Activated CD8-positive, alpha-beta memory T cell treated with anti-CD3 and anti-CD28 coated beads for 1 hour (primary cell): ENCODE measurements at places on chromosomes 11 and 22.

DNA sequence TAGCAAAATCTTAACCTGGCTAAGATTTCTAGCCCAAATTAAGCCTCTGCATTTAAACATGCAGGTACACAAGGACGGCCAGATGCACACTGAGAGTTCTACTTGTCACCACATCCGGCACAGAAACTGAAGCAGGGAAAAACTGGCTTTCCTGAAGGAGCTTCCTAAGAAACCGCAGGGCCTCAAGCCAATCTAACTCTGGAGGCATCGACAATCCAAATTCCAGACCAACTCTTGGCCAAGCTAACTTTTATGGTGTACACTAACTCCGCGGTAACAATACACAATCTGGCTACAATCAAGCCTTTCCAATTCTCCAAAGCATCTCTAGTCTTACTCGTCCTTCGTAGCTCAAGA lies 1.2 kb downstream of the MSANTD2 start:
- DNase-seq, result no peak

DNA sequence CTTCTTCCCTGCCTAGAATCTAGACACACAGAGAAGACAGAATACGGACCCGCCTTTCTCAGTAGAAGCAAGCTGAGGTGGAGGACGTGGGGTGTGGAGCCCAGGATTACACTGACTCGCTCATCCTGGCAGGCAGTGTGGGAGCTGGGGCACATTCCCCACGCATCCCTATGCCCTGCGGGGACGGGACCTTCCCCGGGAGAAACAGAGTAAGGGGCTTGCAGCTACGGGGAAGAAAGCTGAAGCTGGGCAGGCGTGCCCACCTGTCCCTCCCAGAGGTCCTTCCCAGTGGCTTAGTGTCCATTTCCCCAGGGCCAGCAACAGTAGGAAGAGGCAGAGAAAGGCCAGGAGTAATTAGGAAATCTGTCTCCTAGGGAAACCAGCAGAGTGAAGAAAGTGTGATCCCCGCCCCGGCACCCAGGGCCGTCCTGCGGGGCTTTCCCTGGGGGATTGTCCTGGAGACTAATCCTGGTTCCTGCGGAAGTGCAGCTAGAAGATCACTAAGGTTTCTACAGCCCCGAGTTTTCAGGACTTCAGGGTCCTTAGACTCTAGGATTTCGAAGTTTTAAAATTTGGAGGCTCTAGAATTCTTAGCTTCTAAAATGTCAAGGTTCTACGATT lies 7.8 kb downstream of the DNAJB13 start:
- DNase-seq, result no peak

DNA sequence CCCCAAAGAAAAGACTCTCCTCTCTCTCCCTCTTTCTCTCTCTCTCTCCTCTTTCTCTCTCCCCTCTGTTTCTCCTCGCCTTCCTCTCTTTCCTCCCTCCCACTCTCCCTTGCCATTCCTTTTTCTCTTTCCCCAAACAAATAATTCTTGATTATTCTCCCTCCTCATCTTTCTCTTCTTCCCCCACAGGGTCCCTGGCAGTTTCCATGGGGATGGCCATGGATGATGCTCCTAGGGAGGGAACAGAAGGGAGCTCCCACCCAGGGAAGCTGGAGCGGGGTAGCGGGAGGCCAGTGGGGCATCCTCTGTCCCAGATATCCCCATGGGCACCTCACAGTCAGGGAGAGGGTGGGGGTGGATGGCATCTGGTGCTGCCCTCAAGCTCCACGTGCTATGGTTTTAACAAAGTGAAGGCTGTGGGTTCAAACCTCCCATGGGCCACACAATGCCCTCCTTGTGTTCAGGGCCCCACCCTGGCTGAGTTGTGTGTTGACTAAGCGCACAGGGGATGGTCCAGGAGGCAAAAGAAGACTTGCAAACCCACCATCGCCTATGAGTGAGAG lies 266.4 kb downstream of the BUD13 start:
- DNase-seq, result no peak

- no peak for DNase-seq
Measured at GRCh38 chr11:88158081-88158480, 17.2 kb downstream of the RAB38 start.

DNA sequence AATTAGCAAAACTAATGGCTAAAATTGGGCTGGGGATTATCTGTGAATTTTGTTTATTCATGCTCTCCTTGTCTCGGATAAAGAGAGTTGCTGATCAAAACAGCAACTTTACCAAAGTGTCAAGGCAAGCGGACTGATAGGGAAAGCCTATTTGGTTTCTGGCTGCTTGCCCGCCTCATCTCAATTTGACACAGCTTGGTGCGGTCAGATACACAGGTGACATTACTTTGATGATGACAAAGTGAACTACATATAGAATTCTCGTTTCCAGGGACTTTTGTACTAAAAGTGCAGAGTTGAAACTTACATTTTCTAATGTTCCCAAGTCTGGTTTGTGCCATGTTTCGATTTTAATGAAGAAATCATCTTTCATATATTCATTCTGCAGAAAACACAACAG lies 22.8 kb downstream of the PITPNB start:
- DNase-seq, result no peak

GRCh38 chr22:47775686-47776085 lies 1013.2 kb downstream of the TBC1D22A start:
- no peak for DNase-seq

DNA sequence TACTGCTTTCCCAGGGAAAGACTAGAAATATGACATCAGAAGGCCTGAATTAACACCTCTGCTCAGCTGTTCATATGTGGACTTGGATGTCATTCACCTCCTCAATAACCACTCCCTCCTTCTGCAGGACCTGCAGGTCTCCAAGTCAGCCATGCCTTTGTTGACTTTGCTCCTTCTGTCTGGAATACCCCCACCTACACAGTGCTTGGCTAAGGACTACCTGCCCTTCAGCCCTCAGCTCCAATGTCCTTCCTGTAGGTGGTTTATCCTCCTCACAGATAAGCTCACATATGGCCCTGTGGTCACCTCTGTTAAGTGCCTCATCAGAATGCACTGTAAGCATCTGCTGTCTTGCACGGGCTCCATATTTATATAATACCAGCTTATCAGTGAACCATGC lies 26.4 kb upstream of the FAT3 start:
- DNase-seq, result no peak

- no peak for DNase-seq
Measured at GRCh38 chr11:17794981-17795380, 60.4 kb downstream of the KCNC1 start.

- no peak for DNase-seq
Measured at GRCh38 chr11:16098526-16099205, 257.7 kb downstream of the SOX6 start.

- no peak for DNase-seq
Measured at GRCh38 chr11:58576887-58577471, 1.3 kb upstream of the LPXN start.

DNA sequence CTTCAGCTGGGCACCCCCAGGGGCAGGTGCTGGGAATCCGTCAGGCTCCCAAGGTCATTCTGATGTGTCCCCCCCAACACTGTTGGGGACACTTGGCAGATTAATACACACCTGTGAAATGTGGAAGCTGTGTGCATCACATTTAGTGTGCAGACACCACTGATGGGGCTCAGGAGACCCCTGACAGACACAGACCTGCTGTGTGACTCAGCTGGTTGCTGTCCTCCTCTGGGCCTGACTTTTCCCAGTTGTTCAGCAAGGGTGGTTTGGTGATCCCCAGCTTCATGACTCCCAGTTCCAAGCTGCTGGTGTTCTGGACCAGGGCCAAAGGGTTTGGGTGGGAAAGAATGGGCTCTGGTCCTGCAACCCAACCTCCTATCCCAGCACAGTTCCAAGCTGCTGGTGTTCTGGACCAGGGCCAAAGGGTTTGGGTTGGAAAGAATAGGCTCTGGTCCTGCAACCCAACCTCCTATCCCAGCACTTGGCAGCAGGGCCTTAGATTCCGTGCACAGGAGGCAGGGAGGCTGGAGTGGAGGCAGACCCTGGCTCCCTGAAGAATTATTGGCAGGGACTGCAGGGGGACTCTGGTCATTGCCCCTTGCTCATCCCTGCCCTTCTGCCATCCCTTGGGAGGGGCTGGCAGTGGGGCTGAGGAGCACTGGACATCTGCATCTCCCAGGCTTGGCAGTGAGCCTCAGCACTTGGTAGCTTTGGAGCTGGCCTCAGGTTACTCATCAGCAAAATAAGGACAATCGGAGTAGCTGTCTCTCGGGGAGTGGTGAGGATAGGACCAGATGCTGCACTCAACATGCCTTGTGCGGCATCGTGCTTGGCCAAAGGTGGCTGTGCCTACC lies 8.4 kb upstream of the OMP start:
- no peak for DNase-seq

DNA sequence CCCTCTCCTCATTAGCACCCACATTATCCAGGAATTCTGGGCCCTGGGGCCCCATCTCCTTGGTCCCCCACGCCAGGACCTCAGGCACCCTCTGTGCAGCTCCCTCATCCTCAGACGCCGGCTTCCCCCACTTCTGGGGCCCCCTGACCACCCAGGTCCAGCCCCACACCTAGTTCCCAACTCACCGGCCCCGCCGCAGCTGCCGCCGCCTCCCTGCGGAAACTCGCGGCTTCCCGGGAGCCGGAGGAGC lies at the start of gene PCSK7:
TSS of gene PCSK7 (minus strand) at position 232 of the 250 bp plus-strand sequence. CDS start 2,229 bp downstream, outside the sequence.
- no peak for DNase-seq

DNA sequence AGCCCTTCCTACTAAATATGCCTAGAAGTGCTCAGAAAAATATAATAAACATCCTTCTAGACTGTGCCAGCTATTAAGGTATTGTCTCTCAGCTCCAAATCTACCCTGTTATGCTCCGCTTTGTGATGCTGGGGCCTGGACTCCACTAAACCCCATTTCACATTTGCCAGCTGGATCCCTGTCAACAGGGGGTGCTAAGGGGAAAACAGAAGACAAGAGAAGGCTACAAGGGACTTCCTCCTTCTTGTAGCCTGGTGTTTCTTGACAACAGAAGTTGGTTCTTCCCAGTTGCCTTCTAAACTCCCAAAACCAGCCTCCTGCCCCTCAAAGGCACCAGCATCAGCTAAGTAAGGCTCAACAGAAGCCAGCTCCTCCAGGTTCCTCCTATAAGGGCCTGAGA lies 5.2 kb downstream of the NUMA1 start:
- DNase-seq, result no peak

DNA sequence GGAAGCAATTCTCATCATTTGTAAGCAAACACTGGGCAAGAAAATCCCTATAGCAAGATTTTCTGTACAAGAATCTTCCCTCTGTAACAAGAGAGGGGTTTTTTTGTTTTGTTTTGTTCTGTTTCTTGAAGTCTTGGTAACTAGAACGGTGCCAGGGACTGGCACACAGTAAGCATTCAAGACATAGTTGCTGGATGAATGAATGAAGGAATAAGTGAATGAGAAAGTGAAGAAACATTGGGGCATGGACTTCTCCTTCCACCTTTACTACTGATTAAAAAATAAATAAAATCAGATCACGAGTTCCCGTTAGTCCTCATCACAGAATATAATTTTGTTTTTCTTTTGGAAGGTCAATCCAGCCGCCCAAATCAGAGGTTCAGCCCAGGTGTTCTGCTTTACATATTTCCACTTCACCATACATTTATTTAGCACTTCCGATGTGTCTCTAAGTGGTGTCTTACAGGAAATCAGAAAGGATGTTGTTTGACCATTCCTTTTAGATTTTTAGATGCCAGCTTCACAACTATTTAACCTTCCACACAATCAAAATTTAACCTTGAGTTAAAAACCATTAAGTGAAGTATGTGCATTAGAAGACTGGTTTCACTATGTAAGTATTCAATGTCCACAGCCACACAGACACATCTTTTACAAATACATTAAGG lies 281.2 kb downstream of the CADM1 start:
- no peak for DNase-seq

DNA sequence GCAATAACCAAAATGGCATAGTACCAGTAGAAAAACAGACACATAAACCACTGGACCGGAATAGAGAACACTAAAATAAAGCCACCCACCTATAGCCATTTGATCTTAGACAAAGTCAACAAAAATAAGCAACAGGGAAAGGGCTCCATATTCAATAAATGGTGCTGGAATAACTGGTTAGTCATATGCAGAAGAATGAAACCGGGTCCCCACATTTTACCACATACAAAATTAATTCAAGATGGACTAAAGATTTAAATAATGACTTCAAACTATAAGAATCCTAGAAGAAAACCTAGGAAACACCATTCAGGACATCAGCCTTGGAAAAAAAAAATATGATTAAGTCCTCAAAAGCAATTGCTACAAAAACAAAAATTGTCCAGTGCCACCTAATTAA lies 30.1 kb upstream of the NOX4 start:
- no peak for DNase-seq

DNA sequence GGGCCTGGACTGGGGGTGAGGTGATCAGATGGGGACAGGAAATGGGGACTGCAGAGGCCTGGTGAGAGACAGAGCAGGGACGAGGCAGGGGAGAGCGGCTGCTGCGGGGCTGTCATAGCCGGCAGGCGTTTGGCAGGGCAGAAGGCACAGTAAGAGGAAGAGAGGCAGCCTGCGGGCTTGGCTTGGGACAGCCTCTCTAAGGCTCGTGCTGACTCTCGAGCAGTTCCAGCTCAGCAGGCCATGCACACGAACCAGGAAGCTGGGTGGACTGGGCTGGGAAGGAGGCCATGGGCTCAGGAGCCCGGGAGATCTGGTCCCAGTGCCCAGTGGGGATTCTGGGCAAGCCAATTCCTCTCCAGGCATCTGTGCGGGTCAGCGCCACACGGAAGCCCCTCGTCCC lies 19.6 kb upstream of the EIF3D start:
- DNase-seq, result no peak

DNA sequence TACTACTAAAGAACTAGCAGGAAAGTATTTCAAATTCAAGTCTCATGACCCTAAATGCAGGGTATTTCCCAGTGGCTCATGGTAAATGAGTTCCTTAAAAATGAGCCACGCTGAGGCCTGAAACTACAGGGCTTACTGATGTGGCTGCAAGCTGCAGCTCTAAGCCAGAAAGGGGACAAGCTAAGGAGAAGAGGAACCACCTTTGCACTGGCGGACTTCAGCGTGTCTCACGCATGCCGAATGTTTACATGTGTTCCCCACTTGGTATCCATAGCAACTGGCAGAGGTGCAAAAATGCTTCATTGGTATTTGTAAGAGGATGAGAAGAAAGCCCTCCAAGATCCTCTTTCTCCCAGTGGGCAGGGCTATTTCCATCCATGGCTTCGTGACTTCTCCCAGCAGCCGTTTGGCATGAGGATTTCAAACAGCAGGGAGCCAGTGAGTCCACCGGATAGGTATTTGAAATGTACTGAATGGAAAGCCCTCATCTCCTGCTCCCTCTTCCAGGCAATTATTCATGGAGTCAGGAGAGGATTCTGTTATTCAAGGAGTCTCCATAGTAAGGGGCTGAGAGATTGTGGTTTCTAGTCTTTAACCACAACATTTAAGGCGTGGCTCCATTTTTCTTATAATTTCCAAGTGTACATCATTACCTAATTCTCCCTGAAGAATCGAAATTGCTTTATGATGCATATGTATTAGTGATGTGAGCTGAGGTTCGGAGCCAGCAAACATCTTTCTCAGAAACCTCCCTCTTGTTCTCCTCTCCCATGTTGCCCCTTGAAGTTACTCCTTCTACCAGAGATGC lies 55.3 kb upstream of the CD44 start:
- DNase-seq, result peak; percentile 30

DNA sequence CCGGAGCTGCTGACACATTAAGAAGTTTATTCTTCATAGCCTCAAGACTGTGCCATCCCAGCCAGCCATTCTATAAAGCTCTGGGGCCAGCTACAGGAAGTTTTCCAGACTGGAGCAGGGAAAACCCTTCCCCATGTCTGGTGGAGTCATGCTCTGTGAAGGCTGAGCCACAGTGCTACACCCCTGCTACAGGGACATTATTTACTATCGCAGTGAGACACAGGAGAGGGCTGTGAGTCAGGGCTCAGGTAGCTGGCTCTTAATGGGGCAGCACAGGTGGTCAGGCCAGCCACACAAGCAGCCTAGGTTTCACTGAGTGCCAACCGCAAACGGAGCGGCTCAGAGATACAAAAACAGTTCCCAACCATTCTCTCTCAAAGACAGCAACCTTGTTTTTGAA lies 12.1 kb downstream of the HPS4 start:
- no peak for DNase-seq
